ENCODE measurements at places on chromosomes 1 and 21.

DNA sequence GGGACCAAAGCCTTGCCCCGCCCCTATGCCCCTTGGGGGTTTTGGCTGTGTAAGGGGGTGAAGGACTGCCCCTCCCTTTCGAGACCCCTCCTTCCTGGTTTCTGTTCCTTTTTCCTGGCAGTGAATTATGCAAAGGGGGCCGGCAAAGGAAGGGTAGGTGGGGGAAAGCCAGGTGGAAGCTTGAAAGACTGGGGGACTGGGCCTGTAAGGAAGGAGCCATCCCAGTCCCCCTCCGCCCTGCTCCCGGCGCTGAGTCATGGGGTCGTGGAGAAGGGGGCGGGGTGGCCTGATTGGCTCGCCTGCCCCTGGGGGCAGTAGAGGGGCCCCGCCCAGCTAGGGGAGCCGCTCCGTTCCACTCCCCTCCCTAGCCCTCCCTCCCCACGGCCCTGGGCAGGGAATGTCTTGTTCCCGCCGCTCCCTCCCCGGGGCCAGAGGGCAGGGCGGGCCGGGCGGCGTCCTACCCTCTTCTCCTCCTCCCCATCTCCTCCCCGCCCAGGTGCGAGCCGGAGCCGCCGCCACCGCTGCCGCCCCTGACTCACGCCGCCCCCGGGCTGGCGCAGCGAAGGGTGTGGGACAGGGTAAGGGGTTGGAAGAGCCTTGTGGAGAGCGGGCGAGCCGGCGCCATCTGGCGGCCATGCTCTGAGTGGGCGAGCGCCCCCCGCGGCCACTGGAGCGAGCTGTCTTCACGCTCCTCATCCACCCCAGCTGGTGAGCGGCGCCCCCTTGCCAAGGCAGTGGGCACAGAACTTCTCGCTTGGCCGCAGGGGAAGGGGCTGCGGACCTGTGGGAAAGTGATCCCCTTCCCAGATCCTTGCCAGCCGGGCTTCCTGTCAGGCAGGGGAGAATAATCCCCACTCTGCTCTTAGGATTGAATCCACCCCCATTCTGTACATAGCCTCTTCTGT, 14.7 kb downstream of the ZBTB7B start:
- no peaks in the 10 kb centered on the region for H3K27me3 ChIP-seq
- peaks cover 5% of the 10 kb centered on the region for H3K36me3 ChIP-seq
- peak; percentile 88 for DNase-seq
- H3K27ac ChIP-seq = no peak overlapping the region
- peak overlapping the region; percentile 61 for H3K4me3 ChIP-seq

DNA sequence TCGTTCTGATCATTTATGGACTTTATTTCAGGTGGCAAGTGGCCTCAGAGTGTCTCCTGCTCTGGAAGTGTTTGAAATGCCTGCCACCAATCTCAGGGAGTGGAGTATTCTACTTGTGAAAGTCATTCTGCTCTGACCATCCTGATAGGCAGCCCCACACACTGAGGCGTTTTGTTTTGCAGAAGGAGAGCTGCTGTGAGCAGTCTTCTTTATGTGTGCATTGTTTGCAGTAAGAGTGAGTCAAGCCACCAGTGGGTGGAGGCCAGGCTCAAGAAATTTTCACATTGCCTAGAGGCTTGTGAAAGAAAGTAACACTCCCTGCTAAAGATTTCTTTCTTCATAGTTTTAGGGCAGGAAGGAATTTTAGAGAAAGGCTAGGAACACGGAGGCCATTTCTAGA, 204.4 kb downstream of the SLC35F3 start:
- H3K4me3 ChIP-seq = no peak overlapping the region
- no peaks in the 10 kb centered on the region for H3K36me3 ChIP-seq
- no peak overlapping the region for H3K27ac ChIP-seq
- no peak for DNase-seq

GRCh38 chr21:43925096-43925481, 60.1 kb downstream of the AGPAT3 start:
- no peak overlapping the region for H3K4me3 ChIP-seq
- peak overlapping the region; percentile 78 for H3K27ac ChIP-seq
- peaks cover 14% of the 10 kb centered on the region for H3K36me3 ChIP-seq
- H3K4me1 ChIP-seq = peaks cover 33% of the 10 kb centered on the region
- DNase-seq = no peak

GRCh38 chr21:35071347-35071746, 22.2 kb upstream of the RUNX1 start:
- H3K4me3 ChIP-seq = no peak overlapping the region
- H3K36me3 ChIP-seq = no peaks in the 10 kb centered on the region
- peaks cover 7% of the 10 kb centered on the region for H3K27me3 ChIP-seq
- no peak overlapping the region for H3K27ac ChIP-seq
- no peak for DNase-seq

GRCh38 chr1:201751872-201752271, 77.1 kb upstream of the IPO9 start:
- H3K27ac ChIP-seq = no peak overlapping the region
- no peaks in the 10 kb centered on the region for H3K36me3 ChIP-seq
- H3K4me1 ChIP-seq = no peaks in the 10 kb centered on the region

- H3K27ac ChIP-seq = peak within 1 kb of the TSS; percentile 90
- peak within 1 kb of the TSS; percentile 94 for H3K4me3 ChIP-seq
- H3K36me3 ChIP-seq = peaks cover 20% of the 10 kb centered on the region
- H3K4me1 ChIP-seq = peaks cover 22% of the 10 kb centered on the region
- peak; percentile 78 for DNase-seq
Observed at GRCh38 chr1:180154325-180155181, at the start of gene QSOX1. TSS of gene QSOX1 (plus strand) at chr1:180154869. CDS start at chr1:180154908, 39 bp downstream.

DNA sequence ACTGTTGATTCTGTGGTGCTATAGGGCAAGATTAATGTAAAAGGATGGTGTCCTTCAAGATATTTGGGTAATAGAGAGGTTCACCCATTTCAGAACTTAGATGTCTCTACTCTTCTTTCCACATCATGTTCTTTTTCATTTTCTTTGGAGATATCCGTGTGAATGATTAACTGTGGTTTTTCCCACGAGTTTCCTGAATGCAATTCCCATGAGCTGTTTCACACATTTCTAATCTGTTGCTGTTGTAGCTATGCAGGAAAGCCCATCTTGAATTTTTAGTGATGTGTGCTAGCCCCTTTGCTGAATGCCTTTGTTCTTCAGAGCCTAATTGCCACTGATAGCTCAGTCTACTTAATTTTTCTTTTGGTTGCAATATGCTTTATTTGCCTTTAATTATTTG, 27.6 kb downstream of the SNX27 start:
- peaks cover 21% of the 10 kb centered on the region for H3K4me1 ChIP-seq
- H3K36me3 ChIP-seq = no peaks in the 10 kb centered on the region
- H3K4me3 ChIP-seq = no peak overlapping the region
- H3K27ac ChIP-seq = no peak overlapping the region
- no peaks in the 10 kb centered on the region for H3K27me3 ChIP-seq

DNA sequence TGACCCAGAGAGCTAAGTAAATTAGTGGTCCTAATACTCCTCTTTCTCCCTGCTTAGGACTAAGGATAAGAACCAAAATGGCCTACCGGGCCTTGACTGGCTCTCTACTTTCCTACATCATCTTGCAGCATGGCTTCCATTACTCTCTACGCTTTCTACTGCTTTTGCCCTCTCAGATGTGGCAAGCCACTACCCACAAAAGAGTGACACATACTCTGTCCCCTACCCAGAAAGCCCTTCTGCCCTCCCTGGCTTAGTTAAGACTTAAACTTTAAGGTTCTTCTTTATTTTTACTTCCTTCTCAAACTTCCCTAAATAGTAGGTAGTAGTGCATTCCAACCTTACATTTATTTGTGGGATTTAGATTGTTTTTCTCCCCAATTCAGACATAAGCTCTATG, 228.1 kb downstream of the TPR start:
- no peaks in the 10 kb centered on the region for H3K36me3 ChIP-seq
- H3K27me3 ChIP-seq = peaks cover 7% of the 10 kb centered on the region
- DNase-seq = no peak

- H3K27ac ChIP-seq = no peak overlapping the region
- H3K36me3 ChIP-seq = peaks cover 3% of the 10 kb centered on the region
- no peaks in the 10 kb centered on the region for H3K27me3 ChIP-seq
Observed at GRCh38 chr1:100188617-100189016, 10.6 kb upstream of the LRRC39 start.

DNA sequence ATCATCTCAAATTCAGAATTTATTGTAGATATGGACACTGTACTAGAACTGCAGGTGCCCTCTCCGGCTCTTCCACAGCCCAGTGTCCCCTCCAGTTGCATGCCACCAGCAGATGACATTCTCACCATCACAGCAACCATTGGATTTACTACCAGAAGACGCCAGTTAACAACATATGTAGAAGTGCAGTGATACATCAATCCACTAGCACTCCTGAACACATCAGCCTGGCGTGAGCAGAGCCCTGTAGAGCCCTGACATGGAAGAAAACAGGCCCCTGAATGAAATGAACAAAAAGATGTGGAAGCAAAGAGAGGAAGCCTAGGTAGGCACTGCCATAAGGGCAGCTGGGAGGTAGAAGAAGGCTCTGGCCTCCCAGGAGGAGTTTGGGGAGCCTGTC, 73.1 kb upstream of the GALNT2 start:
- H3K36me3 ChIP-seq = no peaks in the 10 kb centered on the region
- no peak overlapping the region for H3K27ac ChIP-seq
- H3K4me3 ChIP-seq = no peak overlapping the region
- no peaks in the 10 kb centered on the region for H3K4me1 ChIP-seq
- DNase-seq = no peak
- H3K27me3 ChIP-seq = peaks cover 11% of the 10 kb centered on the region

DNA sequence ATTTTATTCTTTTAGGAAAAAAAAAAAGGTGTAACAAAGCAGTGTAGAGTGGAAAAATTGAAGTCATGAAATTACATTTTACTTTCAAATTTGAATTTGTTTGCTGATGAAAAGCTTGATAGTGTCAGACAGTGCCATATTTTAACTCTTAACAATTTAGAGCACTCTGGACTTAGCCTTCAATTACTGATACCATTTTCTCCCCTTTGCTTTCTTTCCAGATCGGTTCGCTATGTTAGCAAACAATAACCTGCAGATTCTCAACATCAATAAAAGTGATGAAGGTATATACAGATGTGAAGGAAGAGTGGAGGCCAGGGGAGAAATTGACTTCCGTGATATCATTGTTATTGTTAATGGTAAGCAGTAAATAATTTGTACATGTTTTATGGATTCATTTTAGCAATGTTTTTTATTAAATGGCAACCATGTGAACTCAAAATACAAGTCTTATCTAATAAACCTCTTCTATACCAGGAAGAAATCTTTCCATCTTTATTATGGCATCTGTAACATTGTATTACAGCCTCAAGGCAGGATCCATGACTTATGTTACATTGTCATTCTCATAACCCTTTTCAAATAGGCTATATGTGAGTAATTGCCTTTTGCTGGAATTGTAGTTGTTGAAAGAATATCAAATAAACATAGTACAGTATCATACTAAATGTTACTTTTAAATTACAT, 293.8 kb downstream of the NCAM2 start:
- no peak overlapping the region for H3K27ac ChIP-seq
- no peak for DNase-seq
- no peaks in the 10 kb centered on the region for H3K27me3 ChIP-seq
- no peaks in the 10 kb centered on the region for H3K36me3 ChIP-seq
- H3K4me1 ChIP-seq = no peaks in the 10 kb centered on the region

DNA sequence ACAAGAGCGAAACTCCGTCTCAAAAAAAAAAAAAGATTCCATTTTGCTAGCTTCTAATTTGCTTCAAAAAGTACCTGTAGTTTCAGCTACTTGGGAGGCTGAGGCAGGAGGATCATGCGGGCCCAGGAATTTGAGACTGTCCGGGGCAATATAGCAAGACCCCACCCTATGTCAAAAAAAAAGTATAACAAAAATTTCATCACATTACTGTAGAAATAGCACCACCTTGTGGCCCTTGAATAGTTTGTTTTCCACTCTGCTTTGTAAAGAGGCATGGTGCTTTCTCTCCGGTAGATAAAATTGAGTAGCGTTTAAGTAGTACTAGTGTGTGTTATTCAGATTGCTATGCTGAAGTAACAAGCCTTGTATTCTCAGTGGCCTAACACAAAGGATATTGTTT, 18.2 kb upstream of the MSTO1 start:
- no peak overlapping the region for H3K4me3 ChIP-seq
- no peaks in the 10 kb centered on the region for H3K27me3 ChIP-seq
- DNase-seq = peak; percentile 34
- H3K36me3 ChIP-seq = peaks cover 3% of the 10 kb centered on the region
- H3K27ac ChIP-seq = no peak overlapping the region
